ENCODE measurements at places on chromosomes 6 and 20. TPM values are rescaled to one million over a fixed set of nuclear protein-coding genes. Genes with fewer than 3 reads are reported as not detected.
A peak's percentile ranks its signal among the peaks of the same experiment; 100 is the strongest.

DNA sequence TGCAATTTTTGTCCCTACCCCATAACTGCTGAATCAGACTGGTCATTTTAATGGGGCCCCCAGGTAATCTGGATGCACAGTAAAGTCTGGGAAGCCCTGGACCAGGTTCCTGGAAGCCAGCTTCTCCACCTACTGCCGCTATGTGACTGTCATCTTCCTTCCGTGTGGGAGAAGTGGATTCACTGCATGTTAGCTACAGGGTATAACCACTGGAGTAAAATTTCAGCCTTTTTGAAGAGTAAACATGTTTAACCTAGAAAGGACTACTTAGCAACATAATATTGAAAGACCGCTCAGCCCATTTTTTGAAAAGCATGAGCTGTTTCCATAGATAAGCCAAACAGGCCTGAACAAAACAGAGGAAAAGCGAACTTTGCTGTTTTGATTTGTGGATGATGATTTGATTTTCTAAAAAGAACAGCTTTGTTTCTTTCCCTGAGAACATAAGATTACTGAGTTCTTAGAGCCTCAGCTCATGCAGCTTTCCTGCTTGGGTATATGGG is 208.1 kb downstream of the PLCB4 start:
- H3K36me3 ChIP-seq = no peaks in the 10 kb centered on the region
- no peak overlapping the region for H3K4me3 ChIP-seq
- H3K27ac ChIP-seq = no peak overlapping the region
- DNase-seq = no peak
- H3K4me1 ChIP-seq = peaks cover 1% of the 10 kb centered on the region
- H3K27me3 ChIP-seq = no peaks in the 10 kb centered on the region

DNA sequence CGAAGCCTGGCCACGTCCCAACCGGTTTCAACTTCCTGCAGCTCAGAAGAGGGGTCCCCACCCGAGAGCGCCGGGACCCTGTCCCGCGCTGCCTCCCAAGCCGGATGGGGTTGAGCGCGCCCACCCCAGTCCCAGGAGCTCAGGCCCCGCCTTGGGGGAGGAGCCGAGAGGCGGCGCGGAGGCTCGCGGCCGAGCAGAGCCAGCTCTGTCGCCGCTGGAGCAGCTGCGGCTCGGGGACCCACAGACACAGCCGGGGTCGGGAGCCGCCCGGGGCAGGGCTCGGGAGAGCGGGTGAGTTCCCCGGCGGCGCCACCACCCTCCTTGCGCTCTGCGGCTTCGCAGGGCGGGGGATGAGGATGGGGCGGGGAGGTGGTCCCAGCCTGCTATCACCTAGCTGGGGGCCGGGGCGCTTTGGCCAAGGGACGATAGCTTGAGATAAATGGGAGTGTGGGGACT is at the start of gene PPP1R16B:
TSS of gene PPP1R16B (plus strand) at position 196 of the 456 bp plus-strand sequence. CDS start 30,229 bp downstream, outside the sequence.
- H3K4me3 ChIP-seq = peak within 1 kb of the TSS; percentile 43
- H3K36me3 ChIP-seq = no peaks in the 10 kb centered on the region
- DNase-seq = no peak
- H3K27me3 ChIP-seq = no peaks in the 10 kb centered on the region
- no peak within 1 kb of the TSS for H3K27ac ChIP-seq

The PCK1 gene
- 0.54 TPM for polyA plus RNA-seq

DNA sequence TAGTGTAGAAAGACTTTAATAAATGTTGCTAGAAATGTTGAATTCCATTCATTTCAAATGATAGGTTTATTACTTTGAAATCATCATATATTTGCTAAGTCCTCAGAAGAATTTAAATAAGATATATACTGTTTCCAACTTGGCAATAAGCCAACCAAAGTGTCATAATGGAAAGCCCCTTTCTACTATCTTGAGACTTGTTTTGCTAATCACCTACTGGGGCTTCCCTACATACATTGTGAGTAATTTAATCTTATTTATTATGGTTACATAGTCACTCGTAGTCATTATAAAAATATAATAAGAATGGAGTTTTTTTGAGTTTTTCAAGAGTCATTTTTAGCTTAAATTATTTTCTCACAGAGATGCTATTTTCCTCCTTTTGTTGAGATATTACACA is 20.7 kb downstream of the COL19A1 start:
- H3K27me3 ChIP-seq = no peaks in the 10 kb centered on the region
- no peak overlapping the region for H3K4me3 ChIP-seq
- no peak for DNase-seq
- no peak overlapping the region for H3K27ac ChIP-seq
- no peaks in the 10 kb centered on the region for H3K36me3 ChIP-seq

DNA sequence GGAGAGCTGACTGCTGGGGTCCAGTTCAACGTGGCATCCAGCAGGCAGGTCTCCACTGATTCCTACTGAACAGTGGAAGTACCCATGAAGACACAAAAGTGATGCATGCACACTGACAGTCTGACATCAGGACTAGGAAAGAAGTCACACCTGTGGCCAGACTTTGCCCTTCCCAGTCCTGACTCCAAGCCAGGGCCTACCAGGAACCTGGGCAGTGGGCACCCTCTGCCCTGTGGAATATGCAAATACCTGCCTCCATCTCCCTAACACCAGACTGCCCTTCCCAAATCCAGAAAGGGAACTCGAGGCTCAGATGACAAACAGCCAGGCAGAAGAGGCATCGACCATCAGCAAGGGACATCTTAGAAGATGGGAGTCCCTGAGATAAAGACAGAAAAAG is 50.9 kb downstream of the SLC23A2 start:
- H3K27ac ChIP-seq = peak overlapping the region; percentile 23
- no peaks in the 10 kb centered on the region for H3K36me3 ChIP-seq
- peaks cover 14% of the 10 kb centered on the region for H3K4me1 ChIP-seq
- H3K27me3 ChIP-seq = no peaks in the 10 kb centered on the region

The RBM24 gene
- 1.2 TPM for polyA plus RNA-seq

- no peak overlapping the region for H3K27ac ChIP-seq
- no peaks in the 10 kb centered on the region for H3K4me1 ChIP-seq
- no peaks in the 10 kb centered on the region for H3K27me3 ChIP-seq
- DNase-seq = no peak
Measured at GRCh38 chr20:58753267-58753921, 60.8 kb downstream of the NPEPL1 start.

DNA sequence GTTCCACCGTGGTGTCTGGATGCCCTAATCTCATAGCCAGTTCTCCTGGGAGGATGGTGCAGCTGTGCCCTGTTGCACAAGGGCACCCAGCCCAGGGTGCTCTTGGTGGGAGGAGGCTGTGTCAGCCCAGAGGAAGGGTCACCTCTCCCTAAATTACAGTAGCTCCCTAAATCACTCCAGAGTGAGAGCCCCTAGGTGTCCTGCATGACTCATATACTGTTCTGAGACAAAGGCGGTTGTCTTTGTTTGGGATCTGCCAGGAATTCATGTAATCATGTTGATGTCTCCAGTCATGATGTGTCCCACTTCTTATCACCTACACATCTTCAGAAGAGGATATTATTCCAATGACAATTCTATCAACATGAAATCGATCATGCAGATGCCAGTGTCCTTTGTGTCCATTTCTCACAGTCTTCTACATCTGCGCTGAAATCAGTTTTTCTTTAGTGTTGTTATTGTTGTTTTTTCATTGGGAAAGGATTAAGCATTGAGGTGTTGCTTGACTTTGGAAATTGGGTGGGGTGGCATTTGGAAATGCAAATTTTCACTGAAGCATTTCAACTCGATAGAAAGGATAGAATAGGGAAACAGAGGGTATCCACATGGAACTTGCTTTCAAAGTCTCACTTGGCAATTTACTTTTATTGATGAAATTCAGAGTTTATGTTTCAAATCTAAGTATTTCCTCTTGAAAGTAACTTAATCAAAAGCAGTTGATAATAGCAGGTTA is 19.5 kb downstream of the PERP start:
- H3K36me3 ChIP-seq = no peaks in the 10 kb centered on the region
- no peaks in the 10 kb centered on the region for H3K4me1 ChIP-seq
- H3K4me3 ChIP-seq = no peak overlapping the region
- no peak for DNase-seq
- H3K27ac ChIP-seq = no peak overlapping the region

DNA sequence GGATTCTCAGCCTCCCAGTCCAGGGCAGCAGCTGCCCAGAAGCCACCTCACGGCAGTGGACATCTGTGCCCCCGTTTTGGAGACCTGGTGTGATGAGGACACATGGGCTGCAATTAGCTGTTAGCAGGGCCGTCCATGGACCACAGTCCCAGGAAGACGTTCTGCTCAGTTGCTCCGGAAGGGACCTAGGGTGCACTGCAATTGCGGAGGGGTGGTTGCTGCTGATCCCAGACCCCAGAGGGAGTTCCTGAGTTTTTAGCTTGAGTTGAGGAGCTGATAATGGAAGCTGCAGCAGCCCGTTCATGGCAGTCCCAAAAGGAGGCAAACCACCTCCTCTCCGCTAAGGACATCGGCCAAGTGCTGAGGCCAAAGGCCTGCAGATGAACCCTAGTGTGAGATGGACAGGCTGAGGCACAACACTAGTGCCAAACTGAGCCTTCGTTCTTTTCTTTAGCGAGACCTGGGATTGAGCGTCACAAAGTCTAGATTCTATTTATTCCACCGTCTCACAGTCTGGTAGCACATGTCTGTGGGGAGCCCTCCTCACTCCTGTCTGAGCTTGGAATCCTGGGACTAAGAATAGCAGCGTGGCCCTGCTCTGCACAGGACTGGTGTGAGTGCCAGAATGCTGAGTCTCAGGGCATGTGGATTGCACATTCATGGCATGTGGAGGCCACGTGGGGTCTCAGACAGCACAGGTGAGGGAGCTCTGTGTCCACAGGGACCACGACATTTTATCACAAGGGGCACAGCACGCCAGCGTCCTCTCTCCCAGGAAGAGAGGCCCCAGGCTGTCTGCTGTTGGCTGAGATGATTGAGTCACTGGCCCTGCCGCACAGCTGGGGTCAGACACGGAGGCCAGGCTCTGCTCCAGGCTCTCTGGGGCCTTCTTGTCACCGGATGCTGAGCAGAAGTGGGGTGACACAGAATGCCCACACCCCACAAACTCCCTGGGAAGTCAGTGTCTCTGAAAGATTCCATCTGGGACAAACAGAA is 113.4 kb downstream of the PSMB1 start:
- no peaks in the 10 kb centered on the region for H3K4me1 ChIP-seq
- H3K27ac ChIP-seq = no peak overlapping the region
- no peaks in the 10 kb centered on the region for H3K27me3 ChIP-seq
- no peak for DNase-seq
- H3K36me3 ChIP-seq = no peaks in the 10 kb centered on the region
- H3K4me3 ChIP-seq = no peak overlapping the region

DNA sequence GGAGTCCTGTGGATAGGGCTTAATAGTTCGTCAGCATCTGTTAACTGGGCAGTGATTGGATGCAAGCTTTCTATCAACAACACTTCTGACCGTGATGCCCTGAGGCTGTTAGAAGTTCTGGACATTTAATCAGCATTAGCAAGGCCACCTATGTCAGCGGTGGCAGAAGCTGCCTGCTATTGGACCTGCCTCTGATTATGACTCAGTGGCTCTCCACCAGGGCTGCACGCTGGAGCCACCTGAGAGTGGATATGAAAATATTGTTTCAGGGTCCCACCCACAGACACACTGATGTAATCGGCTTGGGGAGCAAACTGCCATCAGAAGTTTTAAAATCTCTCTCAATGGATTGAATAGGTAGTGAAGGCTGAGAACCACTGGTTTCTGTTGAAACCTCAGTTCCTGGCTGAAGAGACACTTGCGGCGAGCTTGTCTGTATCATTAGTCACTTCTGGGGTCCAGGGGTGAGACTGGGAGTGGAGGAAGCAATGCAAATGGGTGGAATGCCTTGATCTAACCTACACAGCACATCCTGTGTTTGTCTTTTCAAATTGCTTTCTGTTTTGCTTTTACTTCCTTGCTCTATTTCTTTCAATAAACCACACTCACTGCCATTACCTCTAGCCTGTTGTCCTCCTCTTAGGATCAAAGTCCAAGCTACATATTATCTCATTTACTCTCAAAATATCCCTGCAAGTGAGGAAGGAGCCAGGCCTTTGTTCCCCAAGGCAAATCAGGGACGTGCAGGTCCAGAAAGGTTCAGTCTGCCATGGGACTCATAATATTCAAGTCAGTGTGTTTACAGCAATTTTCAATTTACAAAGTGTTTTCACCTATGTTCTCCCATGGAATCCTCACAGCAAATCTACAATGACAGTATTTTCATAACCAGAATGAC is 4.2 kb downstream of the CLIC5 start:
- no peaks in the 10 kb centered on the region for H3K27me3 ChIP-seq
- no peak for DNase-seq
- H3K36me3 ChIP-seq = no peaks in the 10 kb centered on the region
- H3K27ac ChIP-seq = no peak overlapping the region

The CALHM5 gene
- 3.2 TPM for polyA plus RNA-seq

The ZNF391 gene
- polyA plus RNA-seq = 3.6 TPM

The ZBTB9 gene
- 5.5 TPM for polyA plus RNA-seq

GRCh38 chr20:2922957-2923356 is 49.7 kb downstream of the PTPRA start:
- H3K4me3 ChIP-seq = no peak overlapping the region
- H3K27me3 ChIP-seq = no peaks in the 10 kb centered on the region
- H3K27ac ChIP-seq = no peak overlapping the region
- no peak for DNase-seq

GRCh38 chr6:112284603-112285002 is 30.2 kb upstream of the LAMA4 start:
- no peak overlapping the region for H3K27ac ChIP-seq
- peaks cover 9% of the 10 kb centered on the region for H3K4me1 ChIP-seq
- no peak overlapping the region for H3K4me3 ChIP-seq
- no peak for DNase-seq

The B3GAT2 gene
- 0.04 TPM for polyA plus RNA-seq

GRCh38 chr6:75563032-75563431 is 38.6 kb upstream of the SENP6 start:
- H3K27me3 ChIP-seq = no peaks in the 10 kb centered on the region
- no peak for DNase-seq
- H3K27ac ChIP-seq = no peak overlapping the region
- H3K4me3 ChIP-seq = no peak overlapping the region
- H3K4me1 ChIP-seq = no peaks in the 10 kb centered on the region
- H3K36me3 ChIP-seq = no peaks in the 10 kb centered on the region

The ANKEF1 gene
- 1.1 TPM for polyA plus RNA-seq

The REM1 gene
- 5.3 TPM for polyA plus RNA-seq

DNA sequence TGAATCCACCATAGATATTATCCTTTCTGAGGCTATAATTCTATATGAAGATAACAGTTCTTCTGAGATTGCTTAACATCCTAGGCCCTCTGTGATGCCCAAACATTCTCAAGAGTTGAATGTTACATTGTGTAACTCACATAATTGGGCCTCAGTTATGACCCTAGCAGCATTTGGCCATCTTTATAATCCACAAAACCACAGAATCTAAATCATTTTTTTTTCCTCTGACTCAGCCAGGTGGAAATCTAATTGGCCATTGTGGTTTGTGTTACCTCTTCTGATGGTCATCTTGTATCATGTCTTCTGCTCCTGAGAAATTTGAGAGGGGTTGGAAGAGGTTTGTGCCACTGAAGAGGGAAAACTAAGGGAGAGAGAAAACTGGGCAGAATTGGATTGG is 99.5 kb downstream of the LINC00237 start:
- no peaks in the 10 kb centered on the region for H3K4me1 ChIP-seq
- no peak overlapping the region for H3K27ac ChIP-seq
- DNase-seq = no peak
- H3K27me3 ChIP-seq = no peaks in the 10 kb centered on the region

The PPIL6 gene
- 6.3 TPM for polyA plus RNA-seq

- no peaks in the 10 kb centered on the region for H3K36me3 ChIP-seq
- no peak overlapping the region for H3K4me3 ChIP-seq
- peaks cover 14% of the 10 kb centered on the region for H3K4me1 ChIP-seq
- H3K27ac ChIP-seq = no peak overlapping the region
Measured at GRCh38 chr6:156886409-156886808, 109.2 kb downstream of the ARID1B start.

The FBXO5 gene
- polyA plus RNA-seq = 4.6 TPM

GRCh38 chr20:59207742-59208357 is 44.2 kb downstream of the ZNF831 start:
- no peak overlapping the region for H3K27ac ChIP-seq
- no peaks in the 10 kb centered on the region for H3K27me3 ChIP-seq
- H3K4me1 ChIP-seq = no peaks in the 10 kb centered on the region

The OR12D3 gene
- not detected for polyA plus RNA-seq

The XKR7 gene
- polyA plus RNA-seq = not detected
